ENCODE measurements at places on chromosomes 7 and 10.

GRCh38 chr10:117439243-117439912, 64.1 kb upstream of the PDZD8 start:
- DNase-seq: no peak

GRCh38 chr7:139767561-139767982, 10.2 kb downstream of the HIPK2 start:
- DNase-seq: no peak

- DNase-seq: no peak
Observed at GRCh38 chr7:95395755-95396135, 430 bp downstream of the PON3 start.

- DNase-seq: no peak
Observed at GRCh38 chr7:113918946-113919345, at the start of gene PPP1R3A. Gene PPP1R3A (minus strand): TSS chr7:113919009. CDS start chr7:113918996, 13 bp downstream.

GRCh38 chr7:31856337-31856736, 169.3 kb downstream of the PPP1R17 start:
- no peak for DNase-seq

GRCh38 chr10:4094751-4095150, 309.7 kb upstream of the KLF6 start:
- DNase-seq: no peak

- DNase-seq: peak; percentile 19
Observed at GRCh38 chr10:4254101-4254994, 469.3 kb upstream of the KLF6 start.

DNA sequence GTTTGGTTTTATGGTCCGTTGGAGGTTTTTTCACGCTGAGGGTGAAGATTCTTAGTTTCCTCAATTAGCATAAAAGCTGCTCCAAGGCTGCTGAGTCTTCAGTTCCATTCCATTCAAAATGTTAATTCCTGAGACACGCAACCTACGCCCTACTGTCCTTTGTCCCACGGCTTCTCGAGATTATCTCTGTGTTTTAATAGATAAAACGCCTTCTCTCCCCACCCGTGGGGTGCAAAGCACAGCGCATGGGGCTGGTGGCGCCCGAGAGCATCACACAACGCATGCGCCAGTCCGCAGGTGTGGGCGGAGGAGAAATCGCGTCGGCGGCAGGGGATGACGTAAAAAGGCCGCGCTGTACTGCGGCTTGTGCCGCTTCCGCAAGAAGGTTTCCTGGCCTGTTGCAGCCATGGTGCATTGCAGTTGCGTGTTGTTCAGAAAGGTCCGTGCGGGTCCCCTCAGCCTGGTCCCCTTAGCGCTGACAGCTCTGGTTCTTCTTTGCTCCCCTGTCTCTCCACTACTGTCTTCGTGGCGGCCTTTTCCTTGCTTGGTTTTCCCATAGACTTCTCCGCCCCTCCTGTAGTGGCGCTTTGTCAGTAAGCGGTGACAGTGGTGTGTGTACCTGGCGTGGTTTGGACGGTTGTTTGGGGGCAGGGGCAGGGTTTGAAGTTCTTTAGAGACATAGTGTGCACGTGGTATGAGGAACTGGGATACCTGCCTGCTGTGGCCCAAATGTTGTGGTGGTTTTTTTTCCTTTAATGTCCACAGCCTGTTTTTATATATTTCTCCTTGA, at the start of gene GTPBP10:
Gene GTPBP10 (plus strand): TSS at position 381 of the 790 bp plus-strand sequence. CDS start 26 bp downstream, at position 407.
- DNase-seq: peak; percentile 87

- DNase-seq: no peak
Observed at GRCh38 chr7:55144333-55145317, 125.8 kb downstream of the EGFR start.

GRCh38 chr7:149664666-149665065, 108.7 kb downstream of the ZNF467 start:
- no peak for DNase-seq

- no peak for DNase-seq
Observed at GRCh38 chr10:50610368-50610767, 13.4 kb downstream of the SGMS1 start.

DNA sequence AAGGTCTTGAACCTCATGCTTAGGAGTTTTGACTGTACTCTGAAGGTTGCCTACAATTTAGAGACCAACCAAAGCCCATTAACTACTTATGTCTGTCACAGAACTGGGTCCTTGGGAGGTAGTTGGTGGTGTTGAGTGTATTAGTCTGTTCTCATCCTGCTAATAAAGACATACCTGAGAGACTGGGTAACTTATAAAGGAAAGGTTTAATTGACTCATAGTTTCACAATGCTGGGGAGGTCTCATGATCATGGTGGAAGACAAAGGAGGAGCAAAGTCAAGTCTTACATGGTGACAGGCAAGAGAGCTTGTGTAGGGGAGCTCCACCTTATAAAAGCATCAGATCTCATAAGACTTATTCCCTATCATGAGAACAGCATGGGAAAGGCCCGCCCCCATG, 319.6 kb upstream of the ZMIZ1 start:
- DNase-seq: no peak

DNA sequence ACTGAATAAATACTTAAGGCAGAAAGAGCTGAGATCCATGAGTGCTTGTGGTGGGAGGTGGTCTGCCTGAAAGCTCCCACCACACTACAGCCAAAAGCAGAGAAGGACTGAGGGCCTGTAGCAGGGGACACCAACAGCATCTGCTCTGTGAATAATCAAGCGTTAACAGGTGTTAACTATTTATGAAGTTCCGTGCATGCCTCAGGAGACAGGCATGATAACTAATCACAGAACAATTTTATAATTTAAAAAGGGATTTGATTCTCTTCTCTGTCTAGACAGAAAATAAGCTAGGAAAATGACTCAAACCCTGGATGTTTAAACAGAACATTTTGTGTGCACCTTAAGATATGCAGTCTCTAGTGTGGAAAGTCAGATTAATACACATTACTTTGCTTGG, 61.5 kb upstream of the GHITM start:
- no peak for DNase-seq

GRCh38 chr7:83849131-83849530, 200.2 kb upstream of the SEMA3E start:
- DNase-seq: peak; percentile 43

- DNase-seq: no peak
Observed at GRCh38 chr10:51527522-51528219, 171.7 kb downstream of the CSTF2T start.

DNA sequence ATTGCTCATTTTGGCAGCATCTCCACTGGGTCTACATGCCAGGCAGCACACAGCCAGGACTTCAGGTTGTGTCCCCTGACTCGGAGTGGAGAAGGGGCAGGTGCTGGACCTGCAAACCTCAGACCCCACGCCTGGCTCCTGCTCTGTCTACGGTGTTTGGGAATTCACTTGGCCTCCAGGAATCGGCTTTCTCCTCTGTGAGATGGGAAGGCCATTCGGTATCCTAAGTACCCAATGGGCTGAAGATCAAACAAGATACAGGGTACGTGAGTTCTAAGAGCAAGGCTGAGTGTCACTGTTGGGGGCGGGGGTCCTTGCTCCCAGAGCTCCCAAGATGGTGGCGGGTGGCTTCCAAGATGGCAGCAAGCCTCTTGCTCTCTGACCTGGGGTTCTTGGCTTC, 73.2 kb upstream of the EN2 start:
- DNase-seq: no peak

DNA sequence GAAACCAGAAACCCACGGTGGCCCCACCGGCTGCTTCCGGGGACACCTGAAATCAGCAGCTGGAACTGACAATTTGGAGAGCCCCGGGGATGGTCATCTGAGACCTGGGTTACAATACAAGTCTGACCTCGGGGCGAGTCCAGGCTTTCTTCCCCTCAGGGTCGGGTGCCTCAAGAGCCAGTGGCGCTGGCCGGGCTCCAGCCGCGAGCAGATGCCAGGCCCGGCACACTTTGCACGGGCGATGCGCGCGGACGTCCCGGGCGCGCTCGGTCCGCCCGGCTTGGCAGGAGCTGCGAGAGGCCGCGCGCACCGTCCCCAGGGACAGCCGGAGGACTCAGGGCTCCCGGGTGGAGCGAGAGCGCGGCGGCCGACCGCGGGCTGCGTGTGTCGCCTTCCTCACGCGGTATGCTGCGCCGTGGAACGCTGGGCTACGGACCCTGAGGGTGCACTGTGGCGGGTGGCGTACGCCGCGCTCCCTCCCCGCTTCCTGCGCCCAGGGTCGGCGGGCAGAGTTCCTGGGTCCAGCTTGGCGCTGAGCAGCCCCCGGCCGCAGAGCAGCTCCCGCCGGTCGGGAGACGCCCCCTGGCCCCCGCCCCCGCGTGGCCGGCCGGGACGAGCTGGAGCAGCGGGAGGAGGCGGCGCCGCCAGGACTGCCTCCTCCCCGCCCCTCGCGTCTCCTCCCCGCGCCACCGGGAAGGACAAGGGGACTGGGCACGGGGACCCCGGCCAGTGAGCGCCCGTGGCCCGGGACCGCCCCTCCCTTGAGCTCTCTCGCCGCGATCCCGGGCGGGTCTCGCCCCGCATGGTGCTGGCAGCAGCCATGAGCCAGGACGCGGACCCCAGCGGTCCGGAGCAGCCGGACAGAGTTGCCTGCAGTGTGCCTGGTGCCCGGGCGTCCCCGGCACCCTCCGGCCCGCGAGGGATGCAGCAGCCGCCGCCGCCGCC, at the start of gene RBM20:
Gene RBM20 (plus strand): TSS at position 684 of the 945 bp plus-strand sequence. CDS start 119 bp downstream, at position 803.
- DNase-seq: no peak

DNA sequence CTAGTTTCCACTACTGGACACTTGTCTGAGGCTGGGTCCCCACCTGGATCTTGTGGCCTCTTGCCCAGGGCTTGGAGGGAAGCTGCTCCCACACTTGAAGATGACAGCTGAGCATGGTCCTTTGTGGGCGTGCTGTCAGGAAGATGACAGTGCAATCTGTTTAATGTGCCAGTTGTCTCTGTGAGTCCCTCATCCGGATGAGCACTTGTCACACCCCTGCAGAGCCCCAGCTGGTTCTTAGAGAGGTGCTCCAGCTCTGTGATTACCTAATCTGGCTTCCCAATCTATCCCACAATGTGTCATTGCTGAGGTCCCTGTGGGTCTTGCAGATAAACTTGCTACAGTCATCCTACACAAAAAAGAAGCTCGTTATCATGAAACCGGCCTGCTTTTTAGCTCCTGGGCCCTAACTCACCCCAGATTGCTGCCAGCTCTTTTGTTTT, 34.8 kb upstream of the CCSER2 start:
- no peak for DNase-seq

GRCh38 chr7:112891698-112892097, 101.5 kb upstream of the TMEM168 start:
- no peak for DNase-seq

GRCh38 chr7:38025815-38026214, 105.4 kb downstream of the EPDR1 start:
- no peak for DNase-seq

DNA sequence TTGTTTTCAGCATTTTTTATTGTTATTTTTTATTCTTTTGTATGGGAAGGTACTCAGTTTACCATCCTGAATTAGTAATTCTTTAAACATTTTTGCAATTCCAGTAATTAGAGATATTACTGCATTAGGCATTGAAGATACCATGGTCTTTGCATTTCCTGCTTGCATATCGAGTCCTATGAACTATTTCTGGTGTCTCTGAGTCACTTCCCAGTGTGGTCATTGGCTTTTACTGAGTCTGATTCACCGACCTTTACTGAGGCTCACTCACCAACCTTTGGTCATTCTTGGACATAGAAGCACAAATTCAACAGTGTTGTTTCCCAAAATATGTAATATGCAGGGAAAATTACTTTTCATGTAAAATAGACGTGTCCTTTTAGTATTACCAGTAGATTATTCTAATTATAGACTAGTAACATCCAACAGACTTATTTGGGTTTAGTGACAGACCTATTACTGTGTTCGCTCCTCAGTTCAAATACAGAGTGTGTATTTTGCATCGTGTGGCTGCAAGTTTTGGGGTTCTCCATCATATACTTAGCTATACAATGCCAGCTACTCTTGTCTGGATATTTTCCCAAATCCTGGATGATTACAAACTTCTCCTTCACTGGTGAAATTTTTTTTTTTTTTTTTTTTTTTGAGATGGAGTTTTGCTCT, 180.7 kb upstream of the PRSS1 start:
- peak; percentile 53 for DNase-seq

DNA sequence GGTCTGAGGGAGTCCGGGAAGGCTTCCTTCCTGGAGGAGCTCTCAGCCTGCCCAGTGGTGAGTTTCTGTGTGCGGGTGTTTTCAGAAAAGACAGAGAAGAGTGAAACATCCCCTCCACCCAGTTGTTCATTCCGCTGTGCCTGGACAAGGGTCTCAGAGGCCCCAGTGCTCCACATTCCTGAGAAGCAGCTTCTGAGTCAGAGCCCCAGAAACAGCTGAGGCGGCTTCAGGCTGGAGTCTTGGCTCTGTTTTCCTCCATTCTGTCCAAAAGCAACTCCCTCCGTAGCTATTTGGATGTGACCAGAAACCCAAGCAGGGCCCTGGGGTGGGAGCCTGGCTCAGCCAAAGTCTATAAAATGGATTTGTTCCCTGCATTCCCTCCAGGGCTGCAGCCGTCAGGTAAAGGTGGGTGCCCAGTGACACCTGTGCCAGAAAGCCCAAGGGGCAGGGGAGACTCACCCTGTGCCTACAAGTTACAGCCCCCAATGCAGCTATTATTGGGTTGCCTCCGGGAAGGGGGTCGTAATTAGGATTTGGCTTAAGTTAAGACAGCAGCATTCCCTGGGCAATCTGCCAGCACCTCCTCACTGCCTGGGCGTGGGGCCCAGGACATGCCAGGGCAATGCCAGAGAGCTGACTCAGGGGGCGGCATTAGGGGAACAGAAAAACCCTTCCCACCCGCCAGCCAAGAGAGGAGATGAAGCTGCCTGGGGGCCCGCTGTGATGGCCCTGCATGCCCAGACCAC, 13.1 kb upstream of the CAMK2G start:
- DNase-seq: peak; percentile 82
